ENCODE measurements at places on chromosomes 7 and 10.

DNA sequence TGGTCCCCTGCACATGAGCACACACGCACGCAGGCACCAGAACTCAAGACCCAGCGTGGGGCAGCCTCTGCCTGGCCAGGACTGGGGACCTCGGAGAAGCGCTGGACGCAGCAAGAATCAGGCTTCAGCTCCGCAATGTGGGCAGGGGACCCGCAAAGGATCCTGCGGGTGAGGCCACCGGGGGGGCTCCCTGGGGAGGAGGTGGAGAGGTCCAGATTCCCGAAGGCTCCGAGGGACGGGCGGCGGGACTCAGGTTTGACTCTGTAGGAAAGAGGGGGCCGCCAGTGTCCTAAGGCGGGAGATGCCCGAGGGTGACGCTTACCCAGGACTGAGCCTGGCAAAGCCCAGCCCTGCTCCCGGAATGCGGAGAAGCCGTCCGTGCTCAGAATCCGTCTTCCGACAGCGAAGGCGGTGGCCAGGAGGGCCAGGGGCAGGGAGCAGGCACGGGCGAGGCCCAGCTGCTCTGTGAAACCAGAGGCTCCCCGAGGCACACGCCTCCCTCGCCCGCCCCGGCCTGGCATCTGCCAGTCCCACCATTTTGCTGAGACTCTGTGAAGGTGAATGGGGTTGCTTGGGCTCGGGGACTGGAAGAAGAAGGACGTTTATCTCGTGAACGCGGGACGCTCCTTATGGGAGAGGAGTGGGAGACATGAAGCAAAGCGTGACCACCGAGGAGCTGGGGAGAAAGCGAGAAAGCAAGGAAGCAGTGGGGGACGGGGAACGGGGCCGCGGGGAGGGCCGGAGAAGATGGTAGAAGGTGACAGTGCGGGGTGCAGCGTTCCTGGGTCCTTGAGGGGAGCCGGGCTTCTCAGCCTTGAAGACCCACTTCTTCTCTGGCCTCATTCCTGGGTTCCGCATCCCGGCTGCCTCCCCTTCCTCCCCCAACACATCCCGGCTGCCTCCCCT is 489.2 kb downstream of the PTPRN2 start:
- DNase-seq: no peak

DNA sequence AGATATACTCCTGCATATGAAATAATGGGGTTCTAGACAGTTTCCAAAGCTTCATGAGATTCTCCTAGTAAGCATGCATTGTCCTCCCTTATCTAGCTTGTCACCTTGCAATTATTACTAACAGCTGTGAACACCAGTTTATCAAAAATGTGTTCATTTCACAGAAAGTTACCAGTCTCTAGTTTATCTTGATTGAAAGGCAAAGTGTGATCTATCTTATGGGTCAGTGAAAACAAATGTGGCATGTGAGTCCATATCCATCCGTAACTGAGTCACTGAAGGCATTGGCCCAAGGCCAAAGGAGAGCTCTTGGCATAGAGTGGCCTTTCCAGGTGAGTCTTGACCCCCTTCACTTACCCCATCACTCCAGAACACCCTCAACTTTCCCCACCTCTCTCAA is 53.2 kb downstream of the GSAP start:
- no peak for DNase-seq

GRCh38 chr10:103627893-103628292 is 134.4 kb downstream of the NEURL1 start:
- no peak for DNase-seq

DNA sequence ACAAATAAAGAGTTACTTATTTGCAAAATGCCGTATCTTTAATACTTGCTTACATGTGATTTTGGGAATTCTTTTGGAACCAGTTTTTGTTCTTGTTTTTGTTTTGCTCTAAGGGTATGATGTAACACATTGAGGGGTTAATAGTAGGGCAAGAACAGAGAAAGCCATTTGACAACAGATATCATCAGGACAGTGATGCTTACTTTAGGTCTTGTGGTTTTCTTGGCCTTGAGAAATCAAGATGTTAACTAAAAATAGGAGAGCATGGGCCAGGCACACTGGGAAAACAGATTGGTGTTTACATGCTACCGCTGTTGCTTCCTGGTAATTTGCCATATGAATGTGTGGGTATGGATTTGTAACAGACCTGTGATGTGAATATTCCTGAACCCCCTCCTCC is 3.7 kb downstream of the SAMD8 start:
- no peak for DNase-seq

DNA sequence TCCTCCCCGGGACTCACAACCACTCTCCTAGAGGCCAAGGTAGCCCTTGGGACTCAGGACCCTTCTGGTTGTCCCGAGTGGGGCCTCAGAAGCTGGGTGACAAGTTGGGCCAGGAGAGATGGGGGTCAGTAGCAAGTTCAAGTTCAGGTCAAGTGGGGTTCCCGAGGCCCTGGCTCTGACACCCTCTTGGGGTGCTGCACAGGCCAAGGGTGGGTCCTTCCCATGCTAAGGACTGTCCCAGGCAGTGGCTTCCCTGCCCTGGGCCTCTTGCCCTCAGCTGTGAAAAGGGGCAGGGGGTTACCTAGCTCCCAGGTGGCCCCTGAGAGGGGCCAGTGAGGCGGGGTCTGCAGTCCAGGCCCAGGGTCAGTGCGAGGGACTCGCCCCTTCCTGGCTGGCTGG is 115.4 kb upstream of the TNRC18 start:
- DNase-seq: no peak

DNA sequence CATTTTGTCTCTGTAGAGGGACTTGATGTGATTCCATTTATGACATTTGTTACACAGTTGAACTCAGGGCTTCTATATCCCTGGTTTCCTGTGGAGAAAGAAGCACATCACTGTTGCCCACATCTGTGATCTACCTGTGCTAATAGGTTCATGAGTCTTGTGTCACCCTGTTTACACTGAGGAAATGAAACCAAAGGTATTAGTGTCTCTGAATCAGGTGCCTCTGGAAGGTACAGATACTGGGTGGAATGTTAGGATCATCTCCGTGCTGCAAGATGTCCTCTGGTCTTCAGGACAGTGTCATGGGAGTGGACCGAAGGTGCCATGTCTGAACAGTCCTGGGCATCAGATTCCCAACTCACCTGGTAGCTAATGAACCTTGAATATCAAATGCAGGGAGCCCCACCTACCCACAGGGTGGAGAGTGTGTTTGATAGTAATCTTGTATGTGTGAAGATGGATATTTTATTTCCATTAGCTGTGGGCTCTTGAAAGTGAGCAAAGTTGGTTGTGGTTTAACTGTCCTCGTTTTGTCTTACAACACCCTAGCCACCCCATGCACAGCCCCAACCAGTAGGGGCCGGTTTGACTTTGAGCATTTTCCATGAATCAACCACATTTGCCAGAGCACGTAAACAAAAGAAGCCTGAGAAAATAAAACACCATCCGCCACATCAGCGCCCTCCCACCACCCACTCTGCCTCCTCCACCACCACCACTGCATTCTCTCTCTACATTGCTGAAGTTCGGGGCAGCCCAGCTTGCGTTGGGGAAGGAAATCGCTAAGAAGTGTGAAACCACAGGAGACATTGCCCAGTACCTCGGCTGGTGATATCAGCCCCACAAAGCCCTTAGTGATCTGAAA is 40.7 kb downstream of the TARP start:
- peak; percentile 35 for DNase-seq

GRCh38 chr7:132066761-132067171 is 509.5 kb downstream of the PLXNA4 start:
- no peak for DNase-seq

GRCh38 chr7:108145401-108145800 is 15.2 kb upstream of the LAMB4 start:
- no peak for DNase-seq

DNA sequence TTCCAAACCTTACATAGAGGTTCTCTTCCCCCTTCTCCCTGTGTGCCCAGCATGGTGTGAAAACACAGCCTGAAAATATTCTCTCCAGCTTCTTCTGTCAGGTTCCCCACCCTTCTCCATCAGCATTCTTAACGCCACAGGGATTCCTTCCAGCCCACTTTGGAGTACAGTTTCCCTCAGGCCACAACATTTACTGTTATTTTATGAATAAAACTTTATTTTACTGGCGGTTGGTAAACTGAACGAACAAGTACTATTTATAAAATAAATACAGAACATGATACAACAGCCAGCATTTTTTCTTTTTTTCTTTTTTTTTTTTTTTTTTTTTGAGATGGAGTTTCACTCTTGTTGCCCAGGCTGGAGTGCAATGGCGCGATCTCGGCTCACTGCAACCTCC is 31.6 kb upstream of the GPNMB start:
- DNase-seq: no peak
